ENCODE measurements at places on chromosomes 2 and 18.

DNA sequence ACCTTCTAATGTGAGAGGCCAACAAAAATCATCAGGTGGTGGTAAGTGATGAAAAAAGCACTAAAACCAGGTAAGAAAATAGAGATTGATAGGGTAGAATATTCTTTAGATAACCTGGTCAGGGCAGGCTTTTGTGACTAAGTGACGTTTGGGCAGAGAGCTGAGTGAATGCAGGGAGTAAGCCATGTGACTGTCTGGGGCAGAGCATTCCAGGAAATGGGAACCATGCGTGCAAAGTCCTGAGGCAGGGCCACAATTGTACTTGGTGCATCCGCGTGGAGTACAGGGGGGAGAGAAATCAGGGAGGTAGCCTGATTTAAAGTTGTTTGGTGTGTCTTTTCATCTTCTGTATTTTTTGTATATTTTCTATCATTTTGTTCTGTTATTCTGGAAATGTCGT, 102.5 kb downstream of the LYPD6B start:
- H3K27me3 ChIP-seq: no peaks in the 10 kb centered on the region
- H3K4me3 ChIP-seq: no peak overlapping the region
- H3K27ac ChIP-seq: no peak overlapping the region
- peaks cover 10% of the 10 kb centered on the region for H3K36me3 ChIP-seq
- DNase-seq: no peak

- no peaks in the 10 kb centered on the region for H3K36me3 ChIP-seq
- H3K4me3 ChIP-seq: no peak overlapping the region
- no peak for DNase-seq
- no peaks in the 10 kb centered on the region for H3K27me3 ChIP-seq
Measured at GRCh38 chr2:102841107-102841840, 79.4 kb downstream of the TMEM182 start.

- DNase-seq: no peak
- H3K4me1 ChIP-seq: peaks cover 37% of the 10 kb centered on the region
- H3K4me3 ChIP-seq: no peak overlapping the region
- peaks cover 4% of the 10 kb centered on the region for H3K36me3 ChIP-seq
Measured at GRCh38 chr2:191170773-191171172, 20.0 kb upstream of the STAT4 start.

GRCh38 chr18:11957636-11958035, 23.7 kb upstream of the IMPA2 start:
- peaks cover 21% of the 10 kb centered on the region for H3K4me1 ChIP-seq
- no peak for DNase-seq
- no peak overlapping the region for H3K4me3 ChIP-seq
- H3K36me3 ChIP-seq: peaks cover 3% of the 10 kb centered on the region
- H3K27ac ChIP-seq: no peak overlapping the region
- no peaks in the 10 kb centered on the region for H3K27me3 ChIP-seq
